ENCODE measurements at places on chromosomes 11 and 22. TPM values are rescaled to one million over a fixed set of nuclear protein-coding genes. Genes with fewer than 3 reads are reported as not detected.

The XKR3 gene
- total RNA-seq, result not detected

The CCDC81 gene
- total RNA-seq, result 0.20 TPM

The OR52B6 gene
- not detected for total RNA-seq

The ME3 gene
- total RNA-seq, result 2.2 TPM

The GSTT2B gene
- total RNA-seq, result 4.5 TPM

The SYT9 gene
- 0.63 TPM for total RNA-seq

The TSPAN18 gene
- total RNA-seq, result 25.3 TPM

GRCh38 chr11:1254733-1255132, 31.9 kb downstream of the MUC5B start:
- peaks cover 8% of the 10 kb centered on the region for H3K36me3 ChIP-seq
- no peaks in the 10 kb centered on the region for H3K4me1 ChIP-seq
- no peaks in the 10 kb centered on the region for H3K27me3 ChIP-seq
- H3K27ac ChIP-seq, result no peak overlapping the region
- H3K4me3 ChIP-seq, result no peak overlapping the region

- H3K4me3 ChIP-seq, result no peak overlapping the region
- H3K36me3 ChIP-seq, result peaks cover 9% of the 10 kb centered on the region
- no peak overlapping the region for H3K27ac ChIP-seq
Observed at GRCh38 chr22:46241396-46242007, 8.6 kb downstream of the CDPF1 start.

- DNase-seq, result no peak
- no peaks in the 10 kb centered on the region for H3K36me3 ChIP-seq
- no peak overlapping the region for H3K27ac ChIP-seq
- H3K4me3 ChIP-seq, result no peak overlapping the region
- no peaks in the 10 kb centered on the region for H3K4me1 ChIP-seq
- H3K27me3 ChIP-seq, result no peaks in the 10 kb centered on the region
Observed at GRCh38 chr22:27345691-27346090, 455.9 kb downstream of the MN1 start.

DNA sequence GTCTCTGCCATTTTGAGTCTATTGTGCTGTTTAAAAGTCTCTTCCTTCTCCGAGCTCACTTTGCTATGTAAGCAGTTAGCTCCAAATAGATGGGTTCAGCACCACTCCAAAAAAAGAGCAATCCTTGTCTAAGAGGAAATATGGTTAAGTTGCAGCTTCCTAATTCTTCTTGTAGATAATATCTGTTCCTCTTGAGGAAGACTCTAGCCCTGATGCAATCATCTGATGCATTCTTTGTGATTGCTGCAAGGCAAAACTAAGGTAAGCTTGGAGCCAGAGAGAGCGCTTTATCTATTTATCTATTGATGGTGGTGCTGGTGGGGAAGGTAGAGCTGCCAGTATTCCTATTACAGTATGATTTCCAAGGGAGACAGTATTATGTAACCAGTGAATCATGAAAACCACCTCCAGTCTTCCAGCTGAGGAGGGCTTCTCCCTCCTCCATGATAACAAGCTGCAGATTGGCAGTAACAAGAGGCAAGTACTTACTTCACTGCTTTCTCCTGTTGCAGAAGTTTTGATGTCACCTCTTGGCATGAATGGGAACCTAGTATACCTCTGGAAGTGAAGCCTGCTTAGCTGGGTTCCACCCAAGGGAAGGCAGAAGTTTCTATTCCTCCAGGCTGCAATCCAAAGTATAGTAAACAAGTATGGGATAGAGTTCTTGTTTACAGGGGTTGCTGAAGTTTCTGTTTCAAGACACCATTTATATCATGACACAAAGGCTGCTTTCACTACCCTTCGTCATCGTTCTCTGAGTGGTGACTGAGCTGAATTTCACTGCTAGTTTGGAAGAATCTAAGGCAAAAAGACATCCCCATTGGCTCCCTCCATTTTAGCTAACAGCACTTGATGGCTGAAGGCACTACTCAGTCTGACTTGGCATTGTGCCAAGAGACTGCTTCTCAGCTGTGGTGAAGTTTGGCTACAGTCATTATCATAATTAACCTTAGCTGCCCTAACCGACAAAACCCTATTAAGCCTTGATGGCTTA, 49.7 kb downstream of the FDX1 start:
- no peak overlapping the region for H3K4me3 ChIP-seq
- no peak overlapping the region for H3K27ac ChIP-seq
- DNase-seq, result no peak
- no peaks in the 10 kb centered on the region for H3K4me1 ChIP-seq
- H3K36me3 ChIP-seq, result no peaks in the 10 kb centered on the region
- no peaks in the 10 kb centered on the region for H3K27me3 ChIP-seq

GRCh38 chr11:94020777-94021481, at the start of gene HEPHL1:
HEPHL1 (plus strand) TSS chr11:94021354; CDS start chr11:94021369, 15 bp downstream.
- H3K4me3 ChIP-seq, result no peak within 1 kb of the TSS
- DNase-seq, result peak; percentile 67
- H3K4me1 ChIP-seq, result no peaks in the 10 kb centered on the region
- no peaks in the 10 kb centered on the region for H3K27me3 ChIP-seq
- H3K36me3 ChIP-seq, result no peaks in the 10 kb centered on the region
- H3K27ac ChIP-seq, result no peak within 1 kb of the TSS

- H3K4me3 ChIP-seq, result no peak overlapping the region
- H3K27ac ChIP-seq, result no peak overlapping the region
- H3K4me1 ChIP-seq, result no peaks in the 10 kb centered on the region
- no peaks in the 10 kb centered on the region for H3K27me3 ChIP-seq
- DNase-seq, result no peak
Observed at GRCh38 chr11:68934666-68935065, 31.0 kb downstream of the IGHMBP2 start.

- no peaks in the 10 kb centered on the region for H3K4me1 ChIP-seq
- no peaks in the 10 kb centered on the region for H3K36me3 ChIP-seq
- no peak for DNase-seq
- H3K4me3 ChIP-seq, result no peak overlapping the region
Observed at GRCh38 chr11:94795476-94796189, 27.5 kb downstream of the AMOTL1 start.

- no peak overlapping the region for H3K27ac ChIP-seq
- no peaks in the 10 kb centered on the region for H3K27me3 ChIP-seq
- no peaks in the 10 kb centered on the region for H3K4me1 ChIP-seq
- DNase-seq, result no peak
Observed at GRCh38 chr11:117908109-117908895, 20.9 kb downstream of the TMPRSS13 start.

DNA sequence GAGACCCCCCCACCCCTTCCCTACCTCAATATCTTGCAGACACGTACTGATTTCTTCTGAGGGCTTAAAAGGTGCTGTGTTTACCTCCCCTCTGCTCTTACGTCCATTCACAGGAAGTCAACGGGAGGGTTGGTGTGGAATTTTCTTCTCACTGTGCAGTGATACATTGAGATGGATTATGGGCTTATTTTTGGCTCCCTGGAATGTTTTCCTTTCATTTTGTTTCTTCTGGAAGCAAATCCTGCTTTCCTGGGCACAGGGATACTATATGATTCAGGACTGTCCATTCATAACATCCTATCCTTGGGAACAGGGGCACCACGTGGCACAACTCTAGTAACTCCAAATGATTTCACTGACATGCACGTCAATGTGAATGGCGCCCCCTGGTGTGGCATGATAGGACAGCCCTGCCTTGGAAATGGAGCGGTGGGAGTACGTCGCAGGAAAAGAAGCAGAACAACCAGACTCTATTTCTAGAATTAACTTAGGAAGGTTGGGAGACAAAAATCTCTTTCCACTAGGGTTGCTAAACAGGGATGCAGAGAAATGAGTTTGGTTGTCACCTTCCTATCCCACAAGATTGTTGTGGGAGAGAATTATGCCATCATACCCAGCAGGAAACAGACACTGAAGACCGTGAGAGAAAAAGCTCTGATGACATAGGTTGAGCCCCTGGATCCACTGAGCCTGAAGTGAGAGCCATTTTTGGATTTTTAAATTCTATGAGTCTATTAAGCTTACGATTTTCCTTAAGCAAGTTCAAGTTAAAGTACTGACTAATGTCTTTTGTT, 146.5 kb upstream of the RAG2 start:
- DNase-seq, result peak; percentile 83
- no peaks in the 10 kb centered on the region for H3K27me3 ChIP-seq
- no peaks in the 10 kb centered on the region for H3K36me3 ChIP-seq
- H3K4me1 ChIP-seq, result no peaks in the 10 kb centered on the region
- no peak overlapping the region for H3K27ac ChIP-seq
- H3K4me3 ChIP-seq, result no peak overlapping the region

DNA sequence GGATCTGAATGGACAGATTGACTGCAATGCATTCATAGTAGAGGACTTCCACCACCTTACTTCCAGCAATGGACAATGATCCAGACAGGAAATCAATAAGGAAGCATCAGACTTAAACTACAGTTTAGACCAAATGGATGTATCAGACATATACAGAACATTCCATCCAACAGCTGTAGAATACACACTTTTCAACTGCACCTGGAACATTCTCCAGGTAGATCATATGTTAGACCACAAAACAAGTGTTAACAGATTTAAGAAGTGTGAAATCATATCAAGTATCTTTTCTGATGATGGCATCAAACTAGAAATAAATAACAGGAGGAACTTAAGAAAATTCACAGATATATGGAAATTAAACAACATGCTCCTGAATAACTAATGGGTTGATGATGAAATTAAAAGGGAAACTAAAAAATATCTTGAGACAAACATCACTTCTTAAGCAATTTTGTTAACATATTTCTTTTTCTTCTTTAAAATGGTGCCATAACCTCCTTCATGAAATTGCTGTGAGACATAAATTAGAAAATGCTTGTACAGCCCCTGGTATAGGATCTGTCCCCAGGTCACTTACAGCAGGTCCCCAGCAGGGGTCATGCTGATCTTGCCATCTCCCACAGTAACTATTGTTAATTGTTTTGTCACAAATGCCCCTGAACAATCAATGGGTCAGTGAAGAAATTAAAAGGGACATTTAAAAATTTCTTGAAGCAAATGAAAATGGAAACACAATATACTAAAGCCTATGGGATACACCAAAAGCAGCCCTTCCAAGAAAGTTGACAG, 100.0 kb upstream of the OR4B1 start:
- no peaks in the 10 kb centered on the region for H3K27me3 ChIP-seq
- H3K27ac ChIP-seq, result no peak overlapping the region
- H3K36me3 ChIP-seq, result peaks cover 16% of the 10 kb centered on the region
- no peak for DNase-seq
- H3K4me3 ChIP-seq, result no peak overlapping the region
- no peaks in the 10 kb centered on the region for H3K4me1 ChIP-seq

- peak; percentile 41 for DNase-seq
- H3K27ac ChIP-seq, result no peak overlapping the region
- no peaks in the 10 kb centered on the region for H3K36me3 ChIP-seq
- H3K4me3 ChIP-seq, result peak overlapping the region; percentile 86
- H3K27me3 ChIP-seq, result peaks cover 1% of the 10 kb centered on the region
Observed at GRCh38 chr11:85810521-85810870, 445 bp downstream of the SYTL2 start.

- peak; percentile 89 for DNase-seq
- H3K4me1 ChIP-seq, result no peaks in the 10 kb centered on the region
Observed at GRCh38 chr11:62324731-62325556, 12.3 kb upstream of the ASRGL1 start.

DNA sequence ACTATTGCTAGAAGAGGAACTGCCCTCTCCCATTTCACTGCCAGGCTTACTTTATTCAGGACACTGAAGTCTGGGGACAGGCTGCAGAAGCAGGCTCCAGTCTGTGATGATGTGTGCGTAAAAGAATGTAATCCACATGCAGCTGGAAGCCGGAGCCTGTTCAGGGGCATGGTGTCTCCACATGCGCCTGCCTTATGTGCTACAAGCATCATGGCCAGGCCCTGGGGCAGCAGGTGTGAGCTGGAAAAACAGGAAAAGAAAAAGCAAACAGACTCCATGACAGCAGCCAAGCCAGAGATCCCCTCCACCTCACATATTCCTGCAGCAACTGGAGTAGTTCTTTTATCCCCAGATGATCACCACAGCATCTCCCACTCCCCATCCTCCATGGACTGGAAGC, 33.4 kb downstream of the ARFGAP2 start:
- no peak overlapping the region for H3K27ac ChIP-seq
- no peaks in the 10 kb centered on the region for H3K4me1 ChIP-seq
- H3K27me3 ChIP-seq, result no peaks in the 10 kb centered on the region
- no peak for DNase-seq
- no peak overlapping the region for H3K4me3 ChIP-seq

GRCh38 chr11:76863196-76863777, 2.6 kb downstream of the ACER3 start:
- no peak for DNase-seq
- peaks cover 3% of the 10 kb centered on the region for H3K36me3 ChIP-seq
- no peak overlapping the region for H3K4me3 ChIP-seq
- H3K4me1 ChIP-seq, result peaks cover 7% of the 10 kb centered on the region
- no peak overlapping the region for H3K27ac ChIP-seq

DNA sequence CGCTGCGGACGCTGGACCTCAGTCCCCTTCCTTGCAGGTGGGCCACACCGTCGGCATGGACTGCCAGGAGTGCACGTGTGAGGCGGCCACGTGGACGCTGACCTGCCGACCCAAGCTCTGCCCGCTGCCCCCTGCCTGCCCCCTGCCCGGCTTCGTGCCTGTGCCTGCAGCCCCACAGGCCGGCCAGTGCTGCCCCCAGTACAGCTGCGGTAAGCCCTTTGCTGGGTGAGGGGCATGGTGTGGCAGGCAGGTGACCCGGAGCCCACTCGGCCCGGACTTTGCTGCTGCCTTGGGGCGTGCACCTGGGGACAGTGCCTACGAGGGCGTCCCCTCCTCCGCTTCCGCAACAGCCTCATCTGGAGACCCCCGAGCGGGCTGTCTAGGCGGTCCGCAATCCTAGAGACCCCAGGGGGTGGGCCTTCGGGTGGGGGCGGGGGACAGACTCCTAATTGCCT, 25.4 kb upstream of the MUC5B start:
- H3K4me1 ChIP-seq, result no peaks in the 10 kb centered on the region
- no peaks in the 10 kb centered on the region for H3K36me3 ChIP-seq
- H3K27ac ChIP-seq, result no peak overlapping the region
- no peak for DNase-seq
- H3K4me3 ChIP-seq, result no peak overlapping the region
- H3K27me3 ChIP-seq, result no peaks in the 10 kb centered on the region

DNA sequence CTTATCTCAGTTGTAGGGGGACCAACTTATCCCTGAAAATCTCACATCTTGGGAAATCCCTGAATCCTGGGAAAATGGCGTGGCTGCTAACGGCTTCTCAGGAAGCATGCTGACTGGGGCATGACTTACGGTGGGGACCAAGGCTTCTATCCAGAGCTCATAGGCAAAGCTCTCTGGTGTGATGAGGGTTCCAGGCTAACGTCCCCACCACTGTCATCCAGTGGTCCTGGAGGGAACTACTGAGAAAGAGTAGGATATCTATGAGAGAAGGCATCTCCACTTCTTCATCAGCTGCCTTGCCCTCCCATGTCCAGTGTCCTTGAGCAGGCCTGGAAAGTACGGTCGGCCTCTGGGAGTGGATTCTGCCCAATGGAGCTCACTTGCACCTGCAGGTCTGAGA, 210.4 kb upstream of the B3GAT1 start:
- no peaks in the 10 kb centered on the region for H3K27me3 ChIP-seq
- no peaks in the 10 kb centered on the region for H3K36me3 ChIP-seq
- no peak overlapping the region for H3K27ac ChIP-seq
- no peak for DNase-seq
- no peaks in the 10 kb centered on the region for H3K4me1 ChIP-seq
